Suppressor macrophage treated with lipopolysaccharide for 1 hour (primary cell): ENCODE measurements at places on chromosomes 2 and 18.

GRCh38 chr2:233966388-233966787 lies 49.2 kb downstream of the TRPM8 start:
- peak; percentile 19 for DNase-seq

DNA sequence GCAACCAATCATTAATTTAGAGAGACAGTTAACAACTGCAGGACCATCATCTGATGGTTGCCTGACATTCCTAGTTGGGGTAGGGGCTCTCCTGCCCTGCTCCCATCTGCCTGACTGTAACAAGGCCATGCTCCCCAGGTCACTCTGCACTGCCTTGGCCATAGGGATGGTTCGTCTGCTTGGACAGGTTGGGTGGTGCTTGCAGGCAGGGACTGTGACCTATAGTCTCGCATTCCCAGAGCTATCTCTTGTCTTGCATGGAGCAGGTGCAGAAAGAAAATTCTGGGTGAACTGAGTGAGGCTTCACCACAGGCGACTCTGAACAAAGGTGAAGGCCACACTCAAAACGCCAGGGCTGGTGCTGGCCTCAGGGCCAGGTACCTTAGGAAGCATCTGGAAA lies 64.7 kb downstream of the EMILIN2 start:
- DNase-seq: no peak

GRCh38 chr2:217262911-217263310 lies 403.0 kb upstream of the TNP1 start:
- no peak for DNase-seq

- DNase-seq: no peak
These were observed 19.3 kb upstream of the ODC1 start for GRCh38 chr2:10467401-10467800.

- DNase-seq: no peak
These were observed 66.0 kb downstream of the DIS3L2 start for GRCh38 chr2:232027530-232027929.

GRCh38 chr2:118923371-118923770 lies 18.6 kb upstream of the MARCO start:
- no peak for DNase-seq

DNA sequence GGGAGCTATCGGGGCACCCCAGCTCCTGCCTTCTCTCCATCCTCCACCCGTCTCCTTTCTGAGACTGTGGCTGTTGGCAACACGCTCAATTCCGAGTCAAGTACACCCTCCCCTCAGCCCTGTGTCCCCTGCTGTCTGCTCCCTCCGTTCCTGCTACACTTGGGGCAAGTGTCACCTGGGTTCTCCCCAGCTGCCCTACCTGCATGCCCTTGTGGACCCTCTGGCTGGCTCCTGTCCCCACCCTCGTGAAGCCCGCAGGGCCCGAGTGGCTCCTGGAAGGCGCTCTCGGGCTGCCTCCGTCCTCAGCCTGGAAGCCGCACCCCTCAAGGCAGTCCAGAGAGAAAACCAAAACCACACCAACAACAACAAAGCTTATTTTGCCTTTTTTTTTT lies 33.9 kb downstream of the PDIA6 start:
- DNase-seq: no peak

DNA sequence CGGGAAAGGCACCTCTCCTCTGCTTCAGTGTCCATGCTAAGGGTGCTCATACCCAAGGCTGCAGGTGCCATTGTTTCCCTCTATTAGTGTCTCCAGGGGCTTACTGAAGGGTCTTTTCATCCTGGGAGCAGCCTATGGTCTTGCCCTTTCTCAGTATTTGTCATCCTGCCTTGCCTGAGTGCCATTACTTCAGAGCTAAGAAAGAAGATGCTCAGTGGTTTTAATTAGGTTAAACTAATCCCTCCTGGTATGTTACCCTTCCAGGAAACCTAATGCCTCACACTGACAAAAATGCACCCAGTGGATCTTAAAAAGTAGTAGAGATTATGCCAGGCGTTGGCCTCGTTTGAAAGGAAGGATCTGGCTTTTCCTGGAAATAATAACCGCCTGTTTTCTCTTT lies 151.4 kb downstream of the LRRTM1 start:
- DNase-seq: no peak

DNA sequence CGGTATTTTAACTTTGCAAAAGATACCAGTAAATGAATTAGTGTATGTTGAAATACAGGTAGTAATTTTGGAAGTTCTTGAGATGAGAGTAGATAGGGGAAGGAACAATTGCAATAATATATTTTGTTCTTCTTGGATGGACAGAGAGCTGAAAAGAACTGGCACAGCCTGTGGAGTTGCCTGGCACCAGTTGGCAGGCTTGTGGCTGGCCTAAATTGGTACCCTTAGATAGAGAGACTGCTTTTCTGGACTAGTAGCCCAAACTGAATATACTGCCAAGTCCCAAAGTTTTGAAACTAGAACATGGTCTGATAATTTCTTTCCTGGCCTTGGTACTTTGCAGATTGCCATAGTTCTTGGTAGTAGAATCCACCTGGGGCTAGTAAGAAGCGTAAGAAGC lies 26.9 kb downstream of the MYO1B start:
- no peak for DNase-seq

GRCh38 chr2:127609818-127610217 lies 36.1 kb upstream of the GPR17 start:
- no peak for DNase-seq

GRCh38 chr2:1707771-1708418 lies 36.4 kb downstream of the PXDN start:
- DNase-seq: peak; percentile 70

DNA sequence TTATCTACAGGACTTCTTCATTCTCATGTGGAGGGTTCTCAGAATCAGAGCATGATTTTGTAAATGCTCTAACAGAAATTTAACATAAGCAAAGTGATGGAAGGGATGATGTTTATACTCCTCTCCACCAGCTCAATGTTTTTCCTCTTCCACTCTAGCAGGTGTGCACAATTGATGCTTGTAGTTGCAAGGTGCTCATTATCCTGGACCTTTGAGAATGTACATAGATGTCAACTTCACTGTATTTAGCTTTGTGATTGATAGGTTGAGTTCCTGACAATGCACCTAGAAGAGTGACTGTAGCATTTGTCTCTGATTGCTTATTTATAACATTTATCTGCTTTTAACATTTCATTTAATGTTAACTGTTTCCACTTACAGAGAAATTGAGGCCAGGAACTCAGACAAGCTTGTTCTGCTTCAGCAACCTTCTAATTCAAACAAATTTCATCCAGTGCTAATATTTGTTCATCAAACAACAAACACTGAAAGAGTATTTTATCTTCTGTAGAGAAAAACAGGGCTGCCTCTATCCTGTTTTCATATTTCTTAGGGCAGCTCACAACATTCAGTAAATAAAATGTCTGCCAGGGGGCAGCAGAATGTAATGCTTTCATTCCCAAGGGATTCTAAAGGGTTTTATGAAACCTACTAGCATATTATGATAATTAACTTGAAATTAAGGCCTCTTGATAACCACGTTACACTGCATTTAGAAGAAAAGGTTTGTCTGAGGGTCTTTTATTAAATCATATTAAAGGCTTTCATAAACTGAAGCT lies 127.9 kb upstream of the NOL4 start:
- no peak for DNase-seq

GRCh38 chr2:169294001-169294675 lies 68.2 kb downstream of the LRP2 start:
- no peak for DNase-seq

- peak; percentile 6 for DNase-seq
These were observed 60.8 kb downstream of the MFSD6 start for GRCh38 chr2:190468814-190469569.

GRCh38 chr2:241273210-241274020 lies 42.1 kb downstream of the HDLBP start:
- DNase-seq: no peak

DNA sequence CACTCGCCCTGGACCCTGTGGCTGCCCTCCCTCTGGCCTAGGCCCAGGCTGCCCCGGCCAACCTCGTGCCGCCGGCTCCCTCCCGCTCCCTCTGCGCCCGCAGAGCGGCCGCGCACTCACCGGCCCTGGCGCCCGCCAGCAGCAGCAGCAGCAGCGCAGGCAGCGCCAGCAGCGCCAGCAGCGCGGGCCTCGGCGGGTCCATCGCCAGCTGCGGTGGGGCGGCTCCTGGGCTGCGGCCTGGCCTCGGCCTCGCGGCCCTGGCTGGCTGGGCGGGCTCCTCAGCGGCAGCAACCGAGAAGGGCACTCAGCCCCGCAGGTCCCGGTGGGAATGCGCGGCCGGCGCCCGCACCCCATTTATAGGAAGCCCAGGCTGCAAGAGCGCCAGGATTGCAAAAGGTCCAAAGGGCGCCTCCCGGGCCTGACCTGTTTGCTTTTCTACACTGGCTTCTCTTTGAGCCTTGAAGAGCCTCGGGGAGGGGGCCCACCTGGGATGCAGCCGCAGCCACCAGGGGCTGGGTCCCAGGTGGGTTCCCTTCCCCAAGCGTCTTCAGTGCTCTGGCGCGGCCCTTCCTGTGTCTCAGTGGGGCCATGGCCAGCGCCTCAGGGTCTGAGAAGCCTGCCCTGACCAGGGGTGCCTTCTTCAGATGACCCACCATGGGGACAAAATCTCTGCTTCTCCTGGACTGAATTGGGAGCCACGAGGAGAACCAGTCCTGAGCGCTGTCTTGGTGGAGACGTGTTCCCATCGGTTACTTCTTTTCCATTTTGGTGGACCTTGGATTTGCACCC lies at the start of gene APOB:
Gene APOB, minus strand, starts transcription at position 330 of the 789 bp plus-strand sequence. Its CDS starts 128 bp downstream, at position 202.
- DNase-seq: no peak

DNA sequence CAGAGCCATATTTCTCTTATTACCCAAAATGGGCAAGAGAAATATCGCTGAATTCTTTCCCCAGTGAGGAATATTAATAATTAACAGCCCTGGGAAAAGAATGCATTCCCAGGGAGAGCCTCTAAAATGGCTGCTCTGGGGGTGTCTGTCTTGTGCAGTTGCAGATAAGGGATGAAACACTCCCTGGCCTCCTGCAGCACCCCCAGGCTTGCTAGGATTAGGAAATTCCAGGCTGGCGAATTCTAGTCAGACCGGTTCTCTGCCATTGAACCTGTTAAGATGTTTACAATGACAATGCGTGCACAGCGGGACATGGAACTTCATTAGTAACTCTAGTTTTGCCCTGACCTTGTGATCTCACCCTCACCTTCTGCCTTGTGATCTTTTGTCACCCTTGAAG lies 24.5 kb downstream of the MRPL30 start:
- no peak for DNase-seq

DNA sequence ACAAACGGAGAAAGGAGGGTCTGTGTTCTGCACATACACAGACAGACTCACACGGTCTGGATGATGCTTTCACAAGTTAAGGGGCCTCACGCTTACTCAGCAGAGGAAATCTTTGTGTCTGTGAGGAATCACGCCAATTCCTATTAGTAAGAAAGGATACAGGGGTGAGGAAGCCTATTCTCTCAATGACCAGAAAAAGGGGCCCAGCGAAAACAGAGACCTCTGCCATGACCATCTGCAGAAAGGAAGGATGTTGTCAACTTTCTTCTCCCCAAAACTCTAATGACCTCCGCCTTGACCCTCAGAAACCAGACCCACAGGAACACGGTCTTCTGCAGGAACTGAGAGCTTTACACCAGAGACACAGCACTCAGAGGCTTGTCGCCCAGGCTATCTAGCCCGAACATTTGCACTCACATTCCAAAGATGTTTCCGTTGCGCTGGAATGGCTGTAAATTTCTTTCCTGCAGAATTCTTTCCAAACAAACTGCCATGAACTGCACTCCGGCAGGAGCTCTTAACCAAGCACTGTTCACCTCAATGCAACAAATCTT lies 186.3 kb downstream of the TCF4 start:
- no peak for DNase-seq

DNA sequence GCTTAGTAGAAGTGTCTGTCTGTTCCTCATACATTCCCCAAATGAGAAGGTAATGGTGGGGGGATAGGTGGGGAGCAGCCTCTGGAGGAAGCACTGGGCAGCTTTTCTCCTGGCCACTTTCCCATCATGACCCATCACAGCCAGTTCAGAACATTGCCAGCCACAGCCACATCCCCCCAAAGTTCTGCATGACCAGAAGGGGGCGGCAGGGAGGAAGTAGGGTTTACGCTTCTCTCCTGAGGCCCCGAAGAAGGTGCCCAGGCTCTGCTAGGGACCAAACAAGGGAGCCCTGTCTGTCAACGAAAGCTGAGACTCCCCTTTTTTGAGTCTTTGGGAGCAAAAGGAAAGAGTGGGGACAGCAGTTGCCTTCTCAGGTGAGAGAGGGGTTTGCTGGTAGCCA lies 7.7 kb downstream of the IGFBP5 start:
- DNase-seq: peak; percentile 42

DNA sequence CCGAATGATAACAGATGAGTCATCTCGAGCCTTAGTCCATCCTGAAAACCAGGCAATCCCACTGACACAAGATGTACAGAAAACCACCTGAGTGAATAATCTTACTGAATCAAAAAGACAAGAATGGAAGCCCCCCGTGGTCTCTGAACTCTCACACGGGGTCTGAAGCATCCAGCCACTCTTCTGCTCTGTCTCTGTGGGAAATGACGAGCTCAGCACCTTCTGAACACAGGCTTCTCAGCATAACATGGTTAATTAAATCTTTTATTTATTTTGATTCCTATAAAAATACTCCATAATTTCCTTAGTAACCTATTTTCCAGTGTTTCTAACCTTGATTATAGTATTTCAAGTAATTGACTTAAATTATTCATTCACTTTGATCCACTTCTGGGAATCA lies 203.7 kb downstream of the TMEM163 start:
- DNase-seq: no peak

GRCh38 chr2:95354469-95354901 lies 48.0 kb upstream of the FAHD2A start:
- DNase-seq: no peak

DNA sequence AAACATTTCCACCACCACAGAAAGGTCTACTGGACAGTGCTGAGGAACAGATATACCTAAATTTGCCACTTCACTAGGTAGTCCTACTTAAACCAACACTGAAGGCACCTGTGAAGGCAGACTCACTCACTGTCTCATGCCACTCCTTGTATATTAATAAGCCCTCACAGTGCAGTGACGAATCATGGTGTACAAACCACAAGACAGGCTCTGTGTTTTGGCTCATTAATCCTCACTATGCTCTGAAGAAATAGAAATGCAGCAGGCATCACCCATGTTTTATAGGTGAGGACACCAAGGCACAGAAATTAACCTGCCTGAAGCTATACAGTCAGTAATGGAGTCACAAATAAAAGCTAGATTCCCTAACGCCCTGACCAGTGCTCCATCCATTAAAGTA lies 44.3 kb downstream of the BARD1 start:
- DNase-seq: no peak
